ENCODE measurements at places on chromosomes 2 and 18. TPM values are rescaled to one million over a fixed set of nuclear protein-coding genes. Genes with fewer than 3 reads are reported as not detected.

- DNase-seq, result no peak
Observed at GRCh38 chr18:9153256-9153655, 16.7 kb downstream of the ANKRD12 start.

DNA sequence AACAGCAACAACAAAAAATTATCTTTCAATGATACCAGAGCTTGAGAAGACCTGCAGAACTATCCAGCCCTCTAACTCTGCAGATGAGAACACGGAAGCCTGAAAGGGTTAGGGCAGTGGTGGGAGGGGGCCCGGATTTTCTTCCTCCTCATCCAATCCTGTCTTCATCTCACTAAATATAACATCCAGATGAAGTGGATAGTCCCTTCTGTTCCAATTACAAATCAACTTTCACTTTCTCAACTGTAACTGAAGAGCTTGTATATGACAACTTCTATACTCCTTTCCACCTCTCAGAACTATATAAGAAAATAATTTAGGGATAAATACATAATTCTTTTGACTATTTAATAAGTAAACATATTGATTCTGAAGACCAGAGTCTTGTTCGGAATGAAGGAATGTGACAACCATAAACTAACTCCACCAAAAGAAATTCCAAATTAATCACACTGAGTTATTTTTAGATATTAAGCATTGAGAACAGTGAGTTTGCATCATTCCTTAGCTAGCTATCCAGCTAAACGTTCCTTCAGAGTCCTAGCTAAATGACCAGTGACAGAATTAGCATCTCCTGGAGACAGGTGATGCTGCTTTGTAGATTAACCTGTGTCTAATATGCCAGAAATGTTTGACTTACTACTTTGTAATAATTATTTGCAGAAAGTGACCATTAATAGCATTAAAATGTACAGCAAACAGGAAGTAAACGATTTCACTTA, 32.7 kb downstream of the SFT2D3 start:
- no peak for DNase-seq

Gene ALPP
- total RNA-seq, result not detected

DNA sequence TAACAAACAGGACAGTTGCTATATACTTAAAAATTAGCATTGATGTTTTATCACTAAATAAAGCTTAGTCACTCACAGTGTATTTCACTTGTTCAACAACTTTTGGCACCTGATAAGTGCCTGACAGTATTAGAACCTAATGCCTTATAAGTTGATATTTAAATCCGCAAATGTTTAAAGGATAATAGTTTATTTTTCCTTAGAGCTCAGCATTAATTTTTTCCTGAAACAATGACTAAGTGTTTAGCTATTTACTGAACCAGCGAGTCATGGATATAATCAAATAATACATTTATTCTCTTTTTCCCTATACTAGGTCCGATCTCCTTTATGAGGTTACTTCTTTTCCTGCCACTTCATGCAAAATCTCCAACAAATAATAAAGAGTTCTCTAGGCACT, 146.0 kb upstream of the PGAP1 start:
- no peak for DNase-seq

GRCh38 chr2:139940686-139941085, 1160.5 kb upstream of the NXPH2 start:
- no peak for DNase-seq

DNA sequence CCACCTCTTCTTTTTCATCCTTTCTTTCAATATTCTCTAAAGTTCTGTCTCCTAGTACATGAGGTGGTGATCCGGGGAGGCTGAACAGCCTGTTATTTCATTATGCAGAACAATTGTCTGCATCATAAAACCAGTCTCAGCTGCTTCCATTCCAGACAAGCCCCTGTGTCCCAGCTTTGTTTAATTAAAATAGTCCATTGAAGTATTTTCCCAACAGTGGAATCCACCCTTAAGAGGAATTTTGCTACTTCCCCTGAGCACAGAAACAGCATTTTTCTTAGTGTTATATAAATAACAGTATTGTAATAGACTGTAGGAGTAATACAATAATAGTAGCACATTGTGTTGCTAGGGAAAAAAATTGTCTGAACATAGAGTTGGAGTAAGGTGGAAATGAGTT, 395.4 kb upstream of the TCF4 start:
- no peak for DNase-seq

DNA sequence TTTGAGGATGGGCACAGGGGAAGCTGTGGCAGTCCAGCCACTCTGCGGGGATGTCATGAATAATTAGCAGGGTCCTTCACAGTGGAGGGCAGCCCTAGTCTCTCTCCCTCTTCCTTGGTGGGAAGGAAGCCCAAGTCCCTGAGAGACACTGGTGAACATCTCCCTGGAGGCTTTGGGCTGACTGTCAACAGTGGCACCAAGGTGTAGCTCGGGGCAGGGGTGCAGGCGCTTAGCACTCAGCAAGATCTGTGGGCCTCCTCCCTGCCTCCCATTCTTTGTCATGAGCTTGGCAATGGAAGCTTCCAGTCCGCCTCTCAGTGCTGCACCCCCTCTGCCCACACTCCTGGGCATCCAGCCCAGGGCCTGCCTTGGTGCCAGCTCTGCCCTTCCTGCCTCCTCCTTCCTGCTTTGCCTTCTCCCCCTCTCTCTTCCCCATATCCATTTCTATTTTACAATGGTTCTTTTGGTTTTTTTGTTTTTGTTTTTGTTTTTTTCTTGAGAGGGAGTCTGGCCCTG, 59.4 kb downstream of the STEAP3 start:
- DNase-seq, result no peak

- DNase-seq, result no peak
Observed at GRCh38 chr2:235162082-235162836, 210.4 kb downstream of the SH3BP4 start.

GRCh38 chr18:2969695-2970094, 43.2 kb downstream of the LPIN2 start:
- DNase-seq, result no peak

DNA sequence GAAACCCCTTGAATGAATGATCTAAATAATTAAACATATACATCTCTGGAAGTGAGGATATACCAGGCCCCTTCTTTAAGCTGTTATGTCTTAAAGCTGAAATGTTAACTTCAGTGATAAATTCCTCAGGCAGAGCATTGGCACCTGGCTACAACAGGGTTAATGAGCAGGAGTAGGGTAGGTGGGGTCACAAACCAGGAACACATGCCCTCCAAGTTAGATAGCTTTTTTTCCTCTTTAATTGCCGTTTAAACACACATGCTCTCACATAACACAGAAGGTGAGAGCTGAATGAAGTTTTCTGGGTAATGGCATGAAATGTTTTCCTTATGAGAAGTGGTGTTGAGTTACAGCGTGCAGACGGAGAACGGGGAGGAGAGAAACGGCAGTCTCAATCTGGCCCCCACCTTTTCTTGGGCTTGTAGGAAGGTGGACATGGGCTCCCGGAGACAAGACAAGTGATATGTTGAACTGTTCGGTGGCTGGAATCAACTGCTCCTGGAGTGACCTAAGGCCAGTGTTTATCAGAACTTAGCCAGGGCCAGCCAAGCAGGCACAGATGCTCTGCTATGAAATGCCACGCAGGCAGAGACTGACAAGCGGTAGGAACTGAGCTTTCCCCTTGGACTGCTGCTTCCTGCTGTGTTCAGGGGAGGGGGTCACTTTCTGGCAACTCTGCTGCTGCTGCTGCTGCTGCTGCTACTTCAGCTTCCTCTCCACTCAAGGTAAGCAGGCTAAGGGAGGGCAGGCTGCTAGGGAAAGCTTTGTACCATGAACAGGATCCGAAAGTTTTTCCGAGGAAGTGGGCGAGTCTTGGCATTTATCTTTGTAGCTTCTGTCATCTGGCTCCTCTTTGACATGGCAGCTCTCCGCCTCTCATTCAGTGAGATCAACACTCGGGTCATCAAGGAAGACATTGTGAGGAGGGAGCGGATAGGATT, at the start of gene GALNT5:
Gene GALNT5 (plus strand): TSS at position 394 of the 941 bp plus-strand sequence. CDS start 378 bp downstream, at position 772.
- peak; percentile 28 for DNase-seq

GRCh38 chr2:10303694-10304378, 1.1 kb downstream of the HPCAL1 start:
- DNase-seq, result peak; percentile 63

GRCh38 chr2:182090486-182090885, 104.8 kb downstream of the PPP1R1C start:
- no peak for DNase-seq

DNA sequence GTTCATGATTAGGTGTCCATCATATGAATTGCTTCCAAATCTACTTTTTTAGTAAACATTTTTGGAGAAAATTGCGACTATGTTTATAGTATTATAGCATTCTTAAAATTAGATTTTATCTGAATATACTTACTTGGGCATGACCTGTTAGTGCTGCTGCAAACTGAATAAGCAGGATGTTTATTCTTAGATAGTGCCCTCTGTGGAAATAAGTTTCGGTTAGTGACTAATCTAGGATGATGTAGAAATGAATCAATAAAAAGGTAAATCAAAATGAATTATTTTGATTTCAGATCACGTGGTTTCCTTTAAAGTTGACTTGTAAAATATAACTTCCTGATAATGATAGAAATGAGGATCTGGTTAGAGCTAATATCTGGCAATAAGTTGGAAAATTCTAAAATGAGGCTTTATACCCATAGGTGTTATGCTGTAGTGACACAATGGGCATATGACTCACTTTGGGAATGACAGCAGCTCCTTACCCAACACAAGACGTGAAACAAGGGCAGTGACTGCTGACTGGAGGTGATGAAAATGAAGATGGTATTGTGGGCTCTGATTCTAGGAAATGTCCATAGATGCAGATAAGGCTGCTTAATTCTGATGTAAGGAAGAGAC, 165.8 kb upstream of the TCF4 start:
- no peak for DNase-seq

DNA sequence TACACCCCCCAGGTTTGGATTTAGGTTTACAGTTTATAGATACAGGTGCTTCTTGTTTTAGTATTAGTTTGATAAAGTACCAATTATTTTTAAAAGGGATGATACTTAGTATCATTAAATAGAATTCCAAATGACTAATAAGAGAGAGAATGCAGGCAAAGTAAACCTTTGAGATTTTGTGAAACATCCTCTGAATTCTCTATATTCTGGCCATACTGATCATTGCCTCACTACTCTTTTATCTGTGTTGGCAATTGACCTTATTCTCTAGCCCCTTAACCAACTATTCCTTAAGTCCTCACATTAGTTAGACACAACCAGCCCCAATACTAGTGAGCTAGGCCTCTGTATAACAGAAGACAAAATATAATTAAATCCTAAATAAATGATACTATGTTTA, 125.4 kb downstream of the COMMD1 start:
- DNase-seq, result no peak

Gene ALPG
- not detected for total RNA-seq

DNA sequence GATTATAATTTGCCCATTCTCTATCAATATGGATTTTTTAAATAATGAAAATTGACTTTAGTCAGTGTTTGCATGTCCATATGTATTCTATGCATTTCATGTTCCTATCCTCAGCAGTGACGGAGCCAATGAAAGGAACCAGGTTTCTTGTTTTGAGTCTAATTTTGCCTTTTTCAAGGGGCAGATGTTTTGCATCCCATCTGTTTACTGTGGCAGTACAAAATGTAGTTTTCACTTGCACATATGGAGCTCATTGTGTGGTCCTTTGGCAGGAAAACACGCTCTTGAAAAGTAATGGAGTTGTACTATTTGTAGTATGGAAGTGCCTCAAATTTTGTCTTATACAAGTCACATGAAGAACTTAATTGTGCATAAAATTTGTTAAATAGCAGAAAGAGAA, 127.8 kb downstream of the AGPS start:
- DNase-seq, result no peak

All from transverse colon (tissue), 4 donors.